ENCODE measurements at places on chromosomes 4 and X. TPM values are rescaled to one million over a fixed set of nuclear protein-coding genes. Genes with fewer than 3 reads are reported as not detected.

Gene DGKK
- not detected for total RNA-seq

- no peak for DNase-seq
These were observed 115.3 kb downstream of the DACH2 start for GRCh38 chrX:86263526-86263925.

DNA sequence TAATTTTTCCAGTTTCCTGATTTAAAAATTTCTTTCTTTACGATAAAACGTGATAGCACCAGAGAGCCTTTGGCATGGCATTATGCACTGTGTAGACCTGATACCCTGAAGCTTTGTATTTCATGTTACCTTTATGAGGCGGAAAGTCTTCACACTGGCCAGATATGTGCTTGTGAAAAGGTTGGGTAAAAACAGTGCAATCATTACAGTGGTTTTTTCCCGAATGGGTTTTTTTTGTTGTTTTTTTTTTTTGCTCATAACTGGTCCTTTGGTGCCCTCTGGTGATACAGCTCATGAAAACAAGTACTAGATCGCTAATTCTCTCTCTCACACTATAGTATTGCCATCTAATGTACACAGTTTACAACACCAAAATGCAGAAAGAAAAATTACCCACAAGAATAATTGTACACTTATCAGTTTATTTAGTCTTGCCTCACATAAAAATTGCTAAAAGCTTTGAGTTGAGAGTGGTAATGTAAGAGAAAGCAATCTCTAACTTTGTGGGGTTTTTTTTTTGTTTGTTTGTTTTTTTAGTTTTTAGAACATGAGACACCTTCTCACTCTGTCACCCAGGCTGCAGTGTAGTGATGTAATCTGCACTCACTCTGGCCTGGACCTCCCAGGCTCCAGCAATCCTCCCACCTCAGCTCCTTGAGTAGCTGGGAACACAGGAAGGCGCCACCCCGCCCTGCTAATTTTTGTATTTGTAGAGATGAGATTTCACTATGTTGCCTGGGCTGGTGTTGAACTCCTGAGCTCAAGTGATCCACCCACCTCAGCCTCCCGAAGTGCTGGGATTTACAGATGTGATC, 21.3 kb downstream of the SPCS3 start:
- DNase-seq = no peak

- DNase-seq = peak; percentile 32
These were observed 529.3 kb upstream of the SLIT2 start for GRCh38 chr4:19722404-19722803.

All from pulmonary artery endothelial cell (primary cell).